Progenitor cell of endocrine pancreas (in vitro differentiated cells): ENCODE measurements at places on chromosomes 11 and 22. TPM values are rescaled to one million over a fixed set of nuclear protein-coding genes. Genes with fewer than 3 reads are reported as not detected.

GRCh38 chr11:126265811-126266210 lies 2.9 kb downstream of the SRPRA start:
- H3K27me3 ChIP-seq = no peaks in the 10 kb centered on the region
- H3K4me3 ChIP-seq = peak overlapping the region; percentile 7
- peaks cover 24% of the 10 kb centered on the region for H3K36me3 ChIP-seq
- no peak for DNase-seq
- H3K27ac ChIP-seq = no peak overlapping the region

GRCh38 chr11:126139111-126140091 lies 72.0 kb downstream of the RPUSD4 start:
- no peak for DNase-seq
- H3K4me1 ChIP-seq = peaks cover 2% of the 10 kb centered on the region
- no peaks in the 10 kb centered on the region for H3K36me3 ChIP-seq
- peaks cover 20% of the 10 kb centered on the region for H3K27me3 ChIP-seq
- H3K27ac ChIP-seq = no peak overlapping the region

DNA sequence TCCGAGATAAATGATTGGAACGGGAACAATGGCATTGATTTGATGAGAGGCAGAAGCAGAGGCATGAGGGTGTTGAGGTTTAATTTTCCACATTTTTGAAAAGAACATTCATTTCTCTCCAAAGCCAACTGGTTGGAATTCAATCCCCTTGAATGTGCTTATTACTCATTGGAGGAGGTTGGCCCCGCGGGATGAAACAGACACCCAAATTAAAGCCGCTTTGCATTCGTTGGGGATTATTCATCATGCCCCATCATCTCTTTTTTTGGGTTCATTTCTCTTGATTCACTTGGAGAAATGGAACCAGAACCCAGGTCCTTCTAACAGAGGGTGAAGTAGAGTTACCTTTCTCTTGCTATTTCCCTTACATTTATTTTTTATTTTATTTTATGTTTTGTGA lies 47.6 kb upstream of the PARVG start:
- no peaks in the 10 kb centered on the region for H3K27me3 ChIP-seq
- H3K4me3 ChIP-seq = no peak overlapping the region
- DNase-seq = no peak
- peaks cover 14% of the 10 kb centered on the region for H3K36me3 ChIP-seq
- H3K4me1 ChIP-seq = peaks cover 2% of the 10 kb centered on the region

DNA sequence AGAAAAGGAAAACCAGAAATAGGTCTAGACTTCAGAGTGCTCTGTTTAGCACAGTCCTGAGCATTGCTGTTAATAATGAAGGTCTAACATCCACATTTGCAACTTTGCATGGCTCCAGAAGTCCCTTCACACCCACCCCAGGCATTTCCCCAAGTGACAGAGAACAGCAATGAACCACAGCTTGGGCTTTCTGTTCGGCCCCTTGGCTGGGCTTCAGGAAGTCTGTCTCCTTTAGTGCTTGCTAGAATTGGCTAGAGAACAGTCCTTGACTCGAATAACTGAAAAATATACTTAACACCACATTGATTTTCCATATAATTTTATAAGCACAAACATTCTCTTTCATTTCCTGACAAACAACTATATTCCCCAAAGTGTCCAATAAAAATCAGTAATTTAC lies 29.3 kb upstream of the TENM4 start:
- peaks cover 15% of the 10 kb centered on the region for H3K27me3 ChIP-seq
- DNase-seq = no peak
- no peaks in the 10 kb centered on the region for H3K36me3 ChIP-seq
- no peak overlapping the region for H3K27ac ChIP-seq
- H3K4me1 ChIP-seq = peaks cover 7% of the 10 kb centered on the region

DNA sequence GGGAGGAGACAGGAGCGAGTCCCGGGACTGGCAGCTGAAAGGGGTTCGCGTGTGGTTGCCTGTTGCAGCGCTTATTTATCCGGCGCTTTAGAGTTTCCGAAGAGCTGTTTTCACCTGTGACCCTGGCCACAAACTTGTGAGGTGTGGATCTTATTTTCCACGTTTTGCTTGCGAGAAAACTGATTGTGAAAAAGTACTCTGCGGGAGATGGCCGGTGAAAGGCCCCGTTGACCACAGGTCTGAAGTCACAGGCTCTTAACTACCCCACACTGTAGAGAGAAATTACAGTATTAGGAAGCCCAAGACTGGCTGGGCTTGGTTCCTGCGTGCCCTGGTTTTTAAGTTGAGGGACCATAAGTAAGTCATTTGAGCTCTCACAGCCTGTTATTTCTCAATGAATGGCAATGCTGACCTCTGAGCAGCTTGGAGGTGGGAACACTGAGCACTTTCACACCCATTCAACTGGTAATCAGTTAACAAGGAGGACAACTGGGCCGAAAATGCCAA lies 379 bp upstream of the RAB38 start:
- H3K27me3 ChIP-seq = peaks cover 2% of the 10 kb centered on the region

DNA sequence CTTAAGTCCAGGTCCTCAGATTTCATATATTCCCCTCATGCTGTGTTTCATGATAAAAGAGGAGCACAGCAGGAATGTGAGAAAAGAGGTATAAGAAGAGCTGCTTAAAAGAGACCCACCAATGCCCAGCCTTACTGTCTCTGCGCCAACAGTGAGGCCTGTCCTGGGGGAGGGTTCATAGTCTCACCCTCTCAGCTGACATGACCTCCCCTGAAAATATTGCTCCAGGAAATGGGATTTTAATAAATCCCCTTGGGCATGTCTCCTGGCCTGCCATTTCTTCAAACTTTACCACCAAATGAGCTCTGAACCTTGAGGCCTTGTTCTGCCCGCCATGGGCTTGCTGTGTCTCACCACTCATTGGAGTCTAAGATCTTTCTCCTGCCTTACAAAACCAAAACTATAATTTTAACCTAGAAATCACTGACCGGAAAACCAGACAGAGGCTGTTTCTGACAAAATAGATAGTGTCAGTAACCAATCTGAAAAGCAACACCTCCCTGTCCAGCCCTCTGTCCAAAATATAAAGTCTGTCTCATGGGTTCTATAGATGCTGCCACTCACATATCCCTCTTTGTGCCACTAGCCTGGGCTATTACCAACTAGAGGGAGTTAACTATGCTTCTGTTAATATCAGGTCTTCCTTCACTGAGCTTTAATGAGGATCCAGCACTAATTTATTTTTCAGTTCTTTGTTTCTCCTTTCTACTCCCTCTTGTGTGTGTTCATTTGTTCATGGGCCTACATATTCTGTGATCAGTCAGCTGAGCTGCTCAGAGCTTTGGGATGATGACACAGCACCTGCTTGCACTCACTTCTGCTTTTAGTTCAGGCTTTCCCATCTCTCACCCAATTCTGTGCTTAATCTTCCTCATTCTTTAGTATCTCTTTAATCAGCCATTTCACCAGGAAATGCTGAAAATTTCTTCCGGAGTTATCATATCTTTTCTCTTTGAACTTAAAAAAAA lies at the start of gene OR2AG2:
Gene OR2AG2 (minus strand): TSS at position 51 of the 968 bp plus-strand sequence. CDS start 3,019 bp downstream, outside the sequence.
- H3K4me3 ChIP-seq = no peak within 1 kb of the TSS
- H3K36me3 ChIP-seq = no peaks in the 10 kb centered on the region

DNA sequence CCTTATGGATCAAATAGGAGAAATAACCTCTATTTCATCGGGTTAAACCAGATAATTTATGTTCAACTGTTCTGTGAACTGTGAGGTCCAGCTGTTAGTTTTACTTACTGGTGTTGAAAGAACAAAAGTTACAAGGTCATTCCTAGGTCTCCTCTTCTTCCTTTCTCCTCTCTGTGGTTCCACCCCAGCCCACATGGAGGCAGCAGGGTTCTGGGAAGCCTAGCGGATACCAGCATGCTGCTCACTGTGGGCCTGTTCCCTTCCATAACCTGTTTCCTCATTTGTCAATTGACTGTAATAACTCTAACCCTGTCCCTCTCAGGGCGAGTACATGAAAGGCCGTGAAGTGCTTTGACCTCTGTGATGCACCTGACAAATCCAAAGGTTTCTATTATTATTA lies 27.8 kb downstream of the RELT start:
- H3K4me3 ChIP-seq = no peak overlapping the region
- H3K4me1 ChIP-seq = no peaks in the 10 kb centered on the region
- H3K27me3 ChIP-seq = no peaks in the 10 kb centered on the region
- H3K36me3 ChIP-seq = peaks cover 8% of the 10 kb centered on the region
- no peak for DNase-seq

DNA sequence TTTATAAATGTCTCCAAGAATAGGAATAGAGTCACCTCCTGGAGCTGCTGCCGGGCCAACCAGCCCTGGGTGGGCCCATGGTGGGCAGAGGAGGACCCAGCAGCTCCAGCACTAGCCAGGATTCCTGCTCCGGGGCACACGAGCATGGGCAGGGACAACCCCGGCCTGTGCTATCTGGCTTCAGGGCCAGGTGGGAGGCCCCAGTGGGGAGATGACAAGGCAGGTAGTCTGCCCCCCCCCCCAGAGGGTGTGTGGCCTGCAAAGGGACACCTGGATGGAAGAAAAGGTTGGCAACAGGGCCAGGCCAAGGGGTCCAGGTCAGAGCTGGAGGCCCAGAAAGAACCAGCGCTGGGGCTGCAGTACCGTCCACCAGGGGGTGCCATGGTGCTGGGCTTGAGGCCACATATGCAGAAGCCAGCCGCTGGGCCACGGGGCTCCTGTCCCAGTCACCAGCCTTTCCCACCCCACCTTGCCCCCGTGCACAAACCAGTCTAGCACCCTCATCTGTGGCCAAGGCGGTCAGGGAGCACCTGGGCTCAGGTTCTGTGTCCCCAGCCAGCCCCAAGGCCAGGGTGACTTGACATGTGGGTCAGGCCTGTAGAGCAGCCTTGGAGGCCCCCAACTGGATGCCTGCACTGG lies 3.4 kb downstream of the TSPAN32 start:
- H3K27me3 ChIP-seq = peaks cover 7% of the 10 kb centered on the region
- peak; percentile 67 for DNase-seq
- H3K27ac ChIP-seq = no peak overlapping the region

- peaks cover 1% of the 10 kb centered on the region for H3K4me1 ChIP-seq
- no peaks in the 10 kb centered on the region for H3K27me3 ChIP-seq
- H3K36me3 ChIP-seq = no peaks in the 10 kb centered on the region
- no peak overlapping the region for H3K27ac ChIP-seq
- no peak for DNase-seq
- no peak overlapping the region for H3K4me3 ChIP-seq
Measured at GRCh38 chr11:57213342-57214097, 23.5 kb downstream of the APLNR start.

DNA sequence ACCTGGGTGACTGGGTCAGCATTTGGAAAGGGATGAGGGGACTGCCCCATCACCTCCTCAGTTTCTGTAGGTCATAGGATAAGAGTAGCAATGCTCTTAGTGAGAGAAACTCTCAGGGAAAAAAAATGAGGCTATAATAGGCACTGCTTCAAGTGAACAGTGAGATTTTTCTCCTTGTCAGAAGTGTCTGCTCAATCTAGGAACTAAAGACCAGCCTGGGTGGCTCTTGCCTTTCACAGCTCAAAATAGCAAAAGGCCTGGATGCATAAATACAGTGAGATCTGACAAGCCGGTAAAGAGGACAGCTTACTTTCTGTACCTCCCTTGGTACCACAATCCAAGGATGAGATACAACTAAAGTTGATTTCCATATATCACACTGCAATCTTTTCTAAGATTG lies 205.6 kb upstream of the ANO5 start:
- H3K27me3 ChIP-seq = no peaks in the 10 kb centered on the region
- H3K27ac ChIP-seq = no peak overlapping the region
- H3K36me3 ChIP-seq = no peaks in the 10 kb centered on the region
- no peak overlapping the region for H3K4me3 ChIP-seq
- DNase-seq = no peak

The DEFB131B gene
- total RNA-seq = not detected in 2 replicates

The GAL gene
- 1.5 and 2.2 TPM in 2 replicates for total RNA-seq

The FXYD2 gene
- 7.4 and 7.7 TPM in 2 replicates for total RNA-seq
